ENCODE measurements at places on chromosomes 3 and 15. TPM values are rescaled to one million over a fixed set of nuclear protein-coding genes. Genes with fewer than 3 reads are reported as not detected.

The MUC20 gene
- total RNA-seq: 0.81 TPM

The CYP1A2 gene
- total RNA-seq: not detected

The KBTBD13 gene
- total RNA-seq: not detected

The TUBGCP5 gene
- 18.4 TPM for total RNA-seq

The CNTN4 gene
- total RNA-seq: not detected

The CEP97 gene
- total RNA-seq: 14.0 TPM

The GASK1A gene
- total RNA-seq: not detected

The C3orf85 gene
- total RNA-seq: not detected
